KBM-7 (cell line): ENCODE measurements at places on chromosomes 7 and 10.

DNA sequence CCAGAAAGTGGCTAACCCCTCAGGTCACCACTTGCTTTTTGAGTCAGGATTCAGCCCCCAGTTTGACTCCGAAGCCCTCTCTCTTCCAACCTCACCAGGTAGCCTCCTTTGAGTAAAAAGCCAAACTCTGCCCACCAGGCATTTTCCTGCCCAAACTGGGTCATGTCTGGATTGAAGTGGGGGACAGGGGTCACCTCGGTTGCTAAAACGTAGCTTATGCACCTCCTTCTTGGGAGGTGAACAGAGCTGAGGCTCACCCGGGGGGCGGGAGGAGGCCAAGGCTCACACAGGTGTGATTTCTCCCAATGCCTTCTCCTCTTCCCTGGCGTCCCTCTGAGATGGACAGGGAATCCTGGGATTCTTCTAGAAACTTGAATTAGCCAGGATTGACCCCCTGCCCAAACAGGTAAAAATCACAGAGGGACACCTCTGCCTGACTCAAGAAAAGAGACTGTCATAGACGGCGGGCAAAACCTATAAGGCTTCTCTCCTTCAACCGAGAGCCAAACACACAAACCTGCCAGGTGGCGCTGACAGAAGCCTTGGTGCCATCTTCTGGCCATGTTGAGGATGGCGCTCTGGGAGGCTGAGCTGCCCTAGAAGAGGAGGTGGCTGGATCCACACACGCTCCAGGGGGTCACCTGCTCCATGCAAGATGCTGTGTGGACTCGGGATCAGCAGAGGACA, 51.6 kb downstream of the PRLHR start:
- peak; percentile 42 for DNase-seq

DNA sequence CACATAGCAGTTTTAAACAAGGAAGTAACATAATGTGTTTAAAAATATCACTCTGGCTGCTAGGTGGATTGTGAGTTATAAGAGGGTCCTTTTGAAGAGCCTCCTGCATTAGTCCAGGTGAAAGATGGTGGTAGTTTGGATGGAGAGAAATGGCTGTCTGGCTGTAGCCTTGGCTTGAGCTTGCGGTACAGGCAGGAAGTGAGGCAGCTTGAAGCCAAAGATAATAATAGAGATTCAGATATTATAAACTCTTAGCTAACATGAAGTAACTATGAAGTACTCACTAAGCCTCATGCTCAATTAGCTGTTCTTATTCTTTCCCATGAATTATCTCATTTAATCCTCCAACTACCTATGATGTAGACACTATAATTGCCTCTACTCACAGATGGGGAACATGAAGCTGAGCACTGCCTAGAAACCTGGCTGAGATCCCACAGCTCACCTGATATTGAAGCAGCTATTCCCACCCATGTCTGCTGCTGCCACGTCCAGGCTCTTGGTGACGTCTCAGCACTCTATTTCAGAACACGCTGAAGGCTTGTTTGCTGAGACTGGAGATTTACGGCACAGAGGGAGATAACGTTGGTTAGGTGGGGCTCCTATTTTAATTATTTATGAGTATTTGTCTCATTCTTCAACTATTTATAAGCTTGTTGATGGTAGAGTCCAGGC, 10.4 kb downstream of the C10orf120 start:
- DNase-seq = no peak

- no peak for DNase-seq
These were observed 40.5 kb downstream of the HIF1AN start for GRCh38 chr10:100576282-100576635.

- no peak for DNase-seq
These were observed 37.9 kb downstream of the FAM20C start for GRCh38 chr7:230274-230673.

DNA sequence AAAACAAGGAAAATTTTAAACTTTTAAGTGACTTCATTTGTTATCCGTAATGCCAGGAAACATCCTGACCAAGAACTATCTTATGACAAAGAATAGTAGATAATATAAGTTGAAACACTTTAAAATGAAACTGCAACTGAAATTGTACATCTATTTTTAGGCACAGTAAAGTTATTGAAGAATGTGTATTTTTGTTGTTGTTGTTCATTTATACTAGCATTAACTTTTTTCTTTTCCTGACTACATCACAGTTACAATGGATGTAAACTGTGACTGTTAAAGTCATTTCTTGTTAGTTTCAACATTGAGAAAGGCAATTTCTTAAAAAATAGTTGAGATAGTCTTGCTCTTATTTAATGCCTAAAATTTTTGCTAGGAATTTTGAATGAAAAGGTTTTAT, 2.6 kb downstream of the CPED1 start:
- DNase-seq = no peak

DNA sequence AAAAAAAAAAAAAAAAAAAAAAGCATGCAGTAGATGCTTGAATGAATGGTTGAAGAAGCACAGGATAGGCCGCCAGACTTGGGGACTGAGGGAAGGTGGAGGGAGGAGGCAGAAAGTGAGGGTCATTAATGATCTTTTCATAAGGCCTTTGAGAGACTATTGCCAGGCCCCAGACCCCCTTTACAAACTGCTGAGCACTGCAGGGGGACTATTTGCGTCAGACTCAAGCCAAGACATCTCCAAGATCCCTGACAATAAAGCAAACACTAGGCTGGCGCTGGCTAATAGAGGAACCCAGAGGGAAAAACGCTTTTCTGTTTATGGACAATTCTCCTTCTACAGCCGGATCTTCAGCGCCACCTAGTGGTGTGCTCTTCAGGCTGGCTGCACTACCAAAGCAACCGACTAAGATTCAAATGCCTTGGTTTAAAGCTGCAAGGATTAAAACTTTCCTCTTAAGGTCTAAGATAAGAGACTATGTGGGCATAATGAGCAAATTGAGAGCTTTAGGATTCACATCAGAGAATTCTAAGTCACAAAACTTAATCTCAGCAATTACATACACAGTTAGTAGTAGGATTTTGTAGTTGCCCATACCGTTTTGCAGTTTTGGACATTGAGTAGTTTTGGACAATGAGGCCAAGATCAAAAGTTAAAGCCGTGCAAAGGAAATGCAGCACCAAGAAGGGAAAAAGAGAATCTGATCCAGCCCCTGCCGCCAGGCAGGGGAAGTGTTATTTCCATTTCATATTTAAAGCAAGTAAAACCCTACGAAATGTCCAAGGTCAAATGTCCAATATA, 17.9 kb upstream of the AGK start:
- DNase-seq = peak; percentile 80
